Osteocyte (in vitro differentiated cells): ENCODE measurements at places on chromosomes 1 and 21. TPM values are rescaled to one million over a fixed set of nuclear protein-coding genes. Genes with fewer than 3 reads are reported as not detected.

- H3K27me3 ChIP-seq: peaks cover 34% of the 10 kb centered on the region
- DNase-seq: no peak
- H3K36me3 ChIP-seq: no peaks in the 10 kb centered on the region
- H3K4me1 ChIP-seq: peaks cover 11% of the 10 kb centered on the region
- no peak overlapping the region for H3K27ac ChIP-seq
- H3K4me3 ChIP-seq: no peak overlapping the region
Observed at GRCh38 chr1:167627865-167628641, 2.0 kb upstream of the RCSD1 start.

DNA sequence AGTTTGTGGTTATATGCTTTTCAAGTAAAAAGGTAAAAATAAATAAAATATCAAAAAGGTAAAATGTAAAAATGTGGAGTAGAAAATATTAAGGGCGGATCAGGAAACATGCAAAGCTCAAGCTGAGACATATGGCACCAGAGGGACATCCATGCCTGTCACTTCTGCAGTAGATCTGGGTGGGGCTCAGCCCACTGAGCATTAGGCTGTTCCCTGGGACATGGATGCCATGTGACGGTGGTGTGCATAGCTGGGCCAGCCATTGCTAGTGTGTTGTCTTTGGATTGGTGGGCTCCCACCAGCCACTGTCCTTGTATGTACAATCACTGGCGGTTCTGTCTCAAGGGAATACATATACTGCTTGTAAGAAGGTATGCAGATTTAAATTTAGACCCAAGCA, 3.0 kb downstream of the TTC13 start:
- H3K4me1 ChIP-seq: peaks cover 25% of the 10 kb centered on the region
- no peaks in the 10 kb centered on the region for H3K27me3 ChIP-seq
- no peak for DNase-seq
- H3K27ac ChIP-seq: no peak overlapping the region
- peaks cover 7% of the 10 kb centered on the region for H3K36me3 ChIP-seq

DNA sequence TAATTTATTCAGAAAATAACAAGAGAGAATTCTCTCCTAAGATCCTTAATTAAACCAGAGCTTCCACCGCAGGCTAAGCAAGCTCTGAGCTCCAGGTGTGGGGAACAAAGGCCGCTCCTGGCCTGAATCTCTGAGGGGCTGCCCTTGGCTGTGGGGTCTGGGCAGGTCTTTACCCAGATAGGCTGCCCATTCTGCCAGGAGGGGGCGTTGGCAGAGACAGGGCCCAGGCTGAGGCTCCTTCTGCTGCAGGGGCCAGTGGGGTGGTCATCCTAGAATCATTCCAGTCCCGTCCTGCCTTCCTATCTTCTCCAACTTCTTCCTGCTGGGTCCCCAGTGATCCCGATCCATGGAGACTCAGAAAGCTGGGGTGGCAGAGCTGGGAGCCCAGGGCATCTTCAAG, 82.9 kb upstream of the POU3F1 start:
- H3K36me3 ChIP-seq: no peaks in the 10 kb centered on the region
- DNase-seq: no peak
- peaks cover 9% of the 10 kb centered on the region for H3K4me1 ChIP-seq
- H3K4me3 ChIP-seq: no peak overlapping the region

DNA sequence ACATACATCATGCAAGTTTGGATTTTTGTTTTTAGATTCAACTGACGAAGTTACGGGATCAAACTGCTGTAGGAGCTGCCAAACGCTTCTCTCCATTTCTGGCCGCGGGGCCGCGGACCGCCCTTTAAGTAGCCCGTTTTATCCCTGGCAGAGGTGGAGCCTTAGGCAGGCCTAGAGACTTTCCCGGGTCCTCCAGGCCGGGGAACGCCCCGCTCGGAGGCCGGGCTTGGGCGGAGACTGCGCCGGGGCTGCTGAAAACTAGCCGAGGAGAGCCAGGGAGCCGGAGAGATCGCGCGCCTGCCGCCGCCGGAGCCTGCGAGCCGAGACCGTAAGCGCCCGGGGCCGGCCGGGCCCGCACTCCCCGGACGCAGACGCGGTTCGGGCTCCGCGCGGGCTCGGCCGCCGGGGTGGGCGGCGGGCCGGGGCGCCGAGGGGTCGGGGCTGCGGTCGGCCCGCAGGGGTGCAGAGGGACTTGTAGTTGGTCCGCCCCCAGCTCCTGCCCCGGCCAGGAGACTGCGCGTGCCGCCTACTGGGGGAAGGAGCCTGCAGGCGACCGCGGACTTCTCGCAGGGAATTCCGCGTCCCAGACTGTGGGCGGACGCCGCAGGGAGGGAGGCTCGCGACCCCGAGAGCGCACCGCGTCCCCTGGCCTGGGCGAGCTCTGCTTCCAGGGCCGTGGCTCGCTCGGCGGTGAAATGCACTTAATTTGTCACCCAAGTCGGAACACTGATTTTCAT, at the start of gene EPHX1:
EPHX1 (plus strand) TSS at position 283 of the 737 bp plus-strand sequence. CDS start 18,606 bp downstream, outside the sequence.
- H3K4me1 ChIP-seq: peaks cover 34% of the 10 kb centered on the region
- H3K4me3 ChIP-seq: peak within 1 kb of the TSS; percentile 80
- peak within 1 kb of the TSS; percentile 81 for H3K27ac ChIP-seq
- no peaks in the 10 kb centered on the region for H3K27me3 ChIP-seq
- no peaks in the 10 kb centered on the region for H3K36me3 ChIP-seq

- H3K4me3 ChIP-seq: peak overlapping the region; percentile 96
- no peaks in the 10 kb centered on the region for H3K27me3 ChIP-seq
- H3K27ac ChIP-seq: peak overlapping the region; percentile 94
- peaks cover 65% of the 10 kb centered on the region for H3K4me1 ChIP-seq
- peaks cover 16% of the 10 kb centered on the region for H3K36me3 ChIP-seq
Observed at GRCh38 chr1:56576880-56577405, 2.4 kb downstream of the PLPP3 start.

- no peak overlapping the region for H3K4me3 ChIP-seq
- no peaks in the 10 kb centered on the region for H3K27me3 ChIP-seq
- H3K36me3 ChIP-seq: peaks cover 21% of the 10 kb centered on the region
- H3K4me1 ChIP-seq: peaks cover 6% of the 10 kb centered on the region
- H3K27ac ChIP-seq: no peak overlapping the region
Observed at GRCh38 chr1:213148905-213149304, 97.9 kb downstream of the RPS6KC1 start.

- peaks cover 15% of the 10 kb centered on the region for H3K4me1 ChIP-seq
- DNase-seq: no peak
- H3K27ac ChIP-seq: no peak overlapping the region
- H3K36me3 ChIP-seq: no peaks in the 10 kb centered on the region
Observed at GRCh38 chr1:204230211-204230610, 16.4 kb upstream of the GOLT1A start.

DNA sequence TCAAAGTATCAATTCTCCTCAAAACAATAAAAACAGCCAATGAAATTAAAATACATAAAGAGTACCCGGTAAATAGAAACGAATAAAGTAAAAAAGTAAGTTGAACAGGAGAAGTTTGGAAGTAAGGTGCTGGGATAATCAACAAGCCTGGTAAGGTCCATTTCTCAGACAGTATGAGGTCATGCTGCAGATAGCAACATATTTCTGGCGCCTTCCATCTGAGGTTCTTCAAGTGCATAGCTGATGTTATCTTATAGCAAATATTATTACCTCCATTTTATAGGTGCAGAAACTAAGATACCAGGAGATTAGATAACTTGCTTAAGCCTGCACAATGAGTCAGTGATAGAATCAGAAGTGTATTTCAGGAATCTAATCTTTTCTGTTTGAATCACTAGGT, 23.7 kb upstream of the CEP350 start:
- no peaks in the 10 kb centered on the region for H3K36me3 ChIP-seq
- no peak overlapping the region for H3K4me3 ChIP-seq
- no peak overlapping the region for H3K27ac ChIP-seq
- DNase-seq: no peak

DNA sequence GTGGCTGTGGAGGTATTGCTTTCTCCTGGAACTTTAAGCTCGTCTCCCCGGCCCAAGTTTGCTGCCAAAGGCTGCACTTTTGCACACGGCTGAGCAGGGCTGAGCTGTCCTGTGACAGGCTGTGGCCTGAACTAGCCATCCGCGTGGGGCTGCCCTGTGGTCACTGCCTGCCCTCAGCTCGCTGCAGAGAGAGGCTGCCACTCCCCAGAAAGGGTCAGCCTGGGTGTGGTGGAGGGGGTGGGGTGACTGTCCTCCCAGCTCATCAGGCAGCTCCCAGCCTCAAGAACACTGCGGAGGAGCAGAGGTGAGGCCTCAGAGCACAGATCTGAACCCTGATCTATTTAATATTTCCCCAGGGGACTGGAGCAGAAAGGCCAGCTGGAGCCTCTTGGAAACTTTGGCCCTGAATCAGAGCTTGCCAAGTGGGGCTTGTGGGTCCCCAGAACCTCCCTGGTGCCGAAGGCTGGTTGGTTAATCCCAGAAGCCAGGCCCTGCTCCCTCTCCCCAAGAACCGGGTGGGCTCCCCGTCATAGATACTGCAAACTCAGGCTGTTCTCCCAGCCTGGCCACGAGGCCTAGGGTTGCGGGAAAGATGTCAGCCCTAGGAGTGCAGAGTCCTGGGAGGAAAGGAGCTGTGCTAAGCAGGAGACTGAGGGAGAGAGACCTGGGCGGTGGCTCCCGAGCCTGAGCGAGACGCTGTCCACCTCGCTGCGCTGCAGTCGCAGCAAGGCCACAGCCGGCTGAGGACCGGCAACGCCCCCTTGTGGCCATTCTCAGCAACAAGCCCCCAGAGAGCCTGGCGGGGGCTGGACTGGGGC, 125.1 kb upstream of the IPO9 start:
- DNase-seq: peak; percentile 95
- peaks cover 43% of the 10 kb centered on the region for H3K4me1 ChIP-seq
- peak overlapping the region; percentile 88 for H3K27ac ChIP-seq

The GNG4 gene
- total RNA-seq: 0.34 and 0.83 TPM in 2 replicates

The HCRTR1 gene
- total RNA-seq: 0.50 and 0.73 TPM in 2 replicates

The GRIK1 gene
- total RNA-seq: 0.13 TPM in 1 of 2 replicates, not detected in the other
